ENCODE measurements at places on chromosomes 5 and 9.

GRCh38 chr5:172929371-172929838 lies 29.8 kb upstream of the RPL26L1 start:
- peak; percentile 87 for DNase-seq

- no peak for DNase-seq
Measured at GRCh38 chr9:100281676-100282387, 70.9 kb downstream of the TEX10 start.

DNA sequence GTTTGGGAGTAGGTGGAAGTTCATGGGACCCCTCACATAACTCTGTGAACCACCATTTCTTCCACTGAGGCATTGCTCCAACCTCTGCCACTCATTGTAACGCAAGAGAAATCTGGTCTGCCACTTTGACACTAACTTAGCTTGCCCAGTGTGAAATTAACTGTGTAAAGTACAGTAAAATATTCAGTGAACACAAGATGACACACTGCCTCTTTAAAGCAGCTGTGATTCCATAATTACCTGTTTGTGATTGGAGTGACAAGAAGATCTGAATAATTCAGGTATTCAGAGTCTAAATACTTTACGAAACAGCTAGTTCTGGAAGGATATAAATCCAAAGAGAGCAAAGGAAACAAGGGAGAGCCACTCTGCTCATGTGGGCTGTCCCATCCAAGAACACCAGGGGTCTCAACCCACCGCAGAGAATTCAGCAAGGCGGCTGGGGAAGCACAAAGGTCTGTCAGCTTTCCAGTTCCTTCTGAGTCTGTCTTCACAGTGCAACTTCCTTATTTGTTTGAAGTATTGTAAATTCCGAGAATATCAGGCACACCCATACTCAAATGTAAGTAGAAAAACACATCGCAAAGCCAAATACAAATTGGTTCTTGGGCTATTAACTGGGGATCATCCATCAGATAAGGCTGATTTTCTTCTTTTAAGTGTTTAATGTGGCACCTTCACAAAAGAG lies 86.9 kb downstream of the GNAQ start:
- no peak for DNase-seq

DNA sequence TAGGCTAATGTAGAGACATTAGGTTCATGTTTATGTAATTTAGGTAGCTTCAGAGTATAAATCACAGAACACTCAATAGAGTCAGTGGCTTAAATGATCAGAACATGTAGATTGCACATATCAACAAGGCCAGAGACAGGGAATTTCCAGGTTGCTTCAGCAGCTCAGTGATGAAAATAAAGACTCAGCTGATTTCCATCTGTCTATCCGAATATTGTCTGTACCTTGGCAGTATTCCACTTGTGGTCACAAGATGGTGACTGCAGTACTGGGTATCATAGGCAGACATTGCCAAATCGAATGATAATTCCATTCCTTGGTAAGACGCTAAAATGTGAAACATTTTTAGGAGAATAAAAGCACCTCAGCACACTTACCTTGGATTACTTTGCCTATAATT lies 702.2 kb downstream of the MAT2B start:
- DNase-seq: no peak

DNA sequence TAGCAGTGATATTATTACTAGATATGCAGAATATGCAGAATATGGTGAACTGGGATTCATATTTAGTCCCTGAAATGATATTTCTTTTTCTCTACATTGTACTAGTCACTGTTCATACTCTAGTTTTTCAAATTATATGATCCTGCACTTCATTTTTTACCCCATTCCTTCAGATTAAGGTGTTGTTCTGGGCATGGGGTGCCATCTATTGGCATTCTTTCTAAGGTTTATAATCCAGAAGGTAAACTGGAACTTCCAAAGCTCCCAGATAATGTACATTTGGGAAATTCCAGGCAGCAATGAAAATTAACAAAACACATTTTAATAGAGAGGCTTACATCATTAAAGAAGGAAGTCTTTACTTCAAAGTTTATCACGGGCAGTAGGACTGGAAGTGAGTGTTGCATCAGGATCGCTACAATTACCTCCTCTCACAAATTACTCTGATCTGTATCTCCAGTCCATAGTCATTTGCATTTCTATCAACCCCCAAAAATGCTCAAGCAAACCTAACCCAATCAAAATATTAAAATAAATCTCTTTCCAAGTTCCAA lies 12.5 kb downstream of the RFX3 start:
- no peak for DNase-seq

DNA sequence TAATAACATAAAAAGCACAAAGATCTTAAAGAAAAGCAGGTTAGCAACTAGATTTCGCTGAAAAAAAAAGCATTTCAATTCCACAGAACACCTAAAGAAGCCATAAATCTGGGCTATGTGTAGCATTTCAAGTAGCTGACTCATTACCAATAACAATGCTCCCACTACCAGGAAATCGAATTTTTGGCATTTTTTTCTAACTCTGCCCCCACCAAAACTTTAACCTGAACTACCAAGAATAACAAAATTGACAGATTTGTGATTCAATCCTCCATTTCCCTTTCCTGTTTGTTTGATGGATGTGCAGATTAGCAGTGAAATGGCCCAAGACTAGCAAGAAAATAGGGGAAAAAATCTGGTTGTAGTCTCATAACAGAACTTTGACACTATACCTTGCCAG lies 180.2 kb downstream of the RASEF start:
- no peak for DNase-seq

DNA sequence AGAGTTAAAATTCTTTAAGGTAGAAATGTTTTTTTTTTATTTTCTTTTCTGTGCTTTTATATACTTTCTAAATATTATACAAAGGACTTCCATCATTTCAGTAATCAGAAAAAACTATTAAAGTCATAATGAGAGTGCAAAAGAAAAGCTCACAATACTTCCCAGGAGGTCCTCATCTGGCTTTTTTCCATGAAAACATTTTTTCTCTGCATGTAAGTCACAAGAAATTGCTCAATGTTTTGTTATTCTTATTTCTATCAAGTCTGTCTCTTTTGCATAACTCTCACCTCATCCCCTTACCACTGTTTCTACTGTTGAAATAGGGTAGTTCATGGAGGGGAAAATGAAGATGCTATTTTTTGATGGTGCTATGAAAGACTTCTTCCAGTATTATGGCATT lies 375.0 kb downstream of the TMEM232 start:
- no peak for DNase-seq
